Activated CD8-positive, alpha-beta memory T cell treated with anti-CD3 and anti-CD28 coated beads, Interleukin-2, amount 10 ng/mL, durations not matched to agents 7 days and 5 days (primary cell): ENCODE measurements at places on chromosomes 5 and 9.

DNA sequence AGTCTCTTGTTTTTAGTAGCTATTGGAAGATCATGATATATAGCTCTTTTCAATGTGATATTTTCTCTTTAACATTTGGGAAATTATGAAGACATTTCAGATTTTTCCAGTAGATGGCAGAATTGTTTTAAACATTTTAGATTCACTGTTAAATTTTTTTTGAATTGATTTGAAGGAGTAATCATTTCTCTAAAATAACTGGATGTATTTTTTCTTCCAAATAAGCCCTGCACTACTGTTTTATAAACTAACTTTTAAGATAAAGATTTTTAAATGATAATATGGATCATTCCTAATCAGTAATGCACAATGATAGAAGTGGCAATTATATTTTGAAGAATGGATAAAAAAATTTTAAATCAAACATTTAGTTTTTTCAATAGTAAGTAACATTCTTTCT, 14.2 kb downstream of the NDUFAF2 start:
- DNase-seq, result no peak

- no peak for DNase-seq
Measured at GRCh38 chr9:32350682-32351081, 33.8 kb upstream of the ACO1 start.

DNA sequence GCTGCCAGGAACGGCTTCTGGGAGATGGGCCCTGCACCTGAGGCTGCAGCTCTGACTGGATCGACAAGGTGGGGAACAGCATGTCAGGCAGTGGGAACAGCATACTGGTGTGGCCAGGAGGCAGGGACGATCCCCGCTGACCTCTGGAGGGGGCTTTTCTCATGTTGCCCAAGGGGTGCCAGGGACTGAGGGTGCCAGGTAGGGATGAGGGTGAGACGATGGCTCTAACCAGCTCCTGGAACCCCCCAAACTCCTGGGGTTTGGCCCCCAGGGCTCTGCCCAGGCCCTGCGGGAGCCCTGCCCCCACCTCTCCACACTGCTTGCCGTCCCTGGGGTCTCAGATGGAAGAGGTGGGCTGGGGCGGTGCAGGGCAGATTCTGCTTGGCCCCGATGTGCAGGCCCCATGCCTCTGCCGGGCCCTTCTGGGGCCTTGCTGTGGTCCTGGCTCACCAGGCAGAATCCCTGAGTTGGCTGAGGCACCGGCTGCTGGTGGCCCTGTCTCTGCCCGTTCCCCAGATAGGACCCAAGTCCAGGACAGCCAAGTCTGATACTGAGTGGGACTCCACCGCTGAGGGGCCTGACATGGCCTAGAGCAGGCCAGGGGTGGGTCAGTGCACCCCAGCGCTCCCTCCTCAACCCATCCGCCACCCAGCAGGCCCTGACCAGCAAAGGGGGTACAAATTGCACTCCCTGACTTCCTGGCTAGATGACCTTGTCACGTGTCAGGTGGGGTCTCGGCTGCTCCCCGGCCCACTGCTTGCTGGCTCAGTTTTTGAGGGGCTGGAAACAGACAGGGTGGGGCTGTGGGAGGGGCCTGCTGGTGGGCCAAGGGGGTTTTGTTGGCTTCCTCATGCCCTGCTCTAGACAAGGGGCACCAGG, 28.4 kb upstream of the RNF130 start:
- DNase-seq, result no peak

DNA sequence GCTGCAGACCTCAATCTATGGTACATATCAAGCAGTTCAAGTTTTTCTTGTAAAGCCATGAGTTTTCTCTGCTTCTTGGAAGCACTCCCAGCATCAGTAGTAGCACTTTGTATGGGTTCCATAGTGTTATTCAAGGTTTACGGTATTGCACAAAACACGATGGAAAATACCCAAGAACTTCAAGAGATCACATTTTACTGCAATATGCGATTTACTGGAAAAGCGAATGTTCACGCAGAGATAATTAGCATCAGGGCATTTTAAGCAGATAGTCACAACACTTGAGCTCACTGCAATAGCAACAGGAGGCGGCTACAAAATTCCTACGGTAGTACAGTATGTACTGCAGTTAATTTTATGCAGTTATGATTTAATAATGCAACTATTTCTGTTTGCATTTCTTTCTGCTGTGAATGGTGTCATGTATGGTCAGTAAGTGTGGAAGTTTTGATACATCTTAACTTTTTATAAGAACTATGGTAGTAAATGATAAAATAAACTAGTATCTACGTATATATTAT, 200.8 kb downstream of the SMARCA2 start:
- no peak for DNase-seq

- DNase-seq, result no peak
Measured at GRCh38 chr5:21154526-21154925, 1166.5 kb upstream of the CDH18 start.

- DNase-seq, result peak; percentile 63
Measured at GRCh38 chr5:129771058-129771838, 23.4 kb downstream of the MINAR2 start.

- DNase-seq, result no peak
Measured at GRCh38 chr9:6646293-6646636, 736 bp upstream of the GLDC start.

- no peak for DNase-seq
Measured at GRCh38 chr9:120729791-120730241, 15.5 kb upstream of the MEGF9 start.

DNA sequence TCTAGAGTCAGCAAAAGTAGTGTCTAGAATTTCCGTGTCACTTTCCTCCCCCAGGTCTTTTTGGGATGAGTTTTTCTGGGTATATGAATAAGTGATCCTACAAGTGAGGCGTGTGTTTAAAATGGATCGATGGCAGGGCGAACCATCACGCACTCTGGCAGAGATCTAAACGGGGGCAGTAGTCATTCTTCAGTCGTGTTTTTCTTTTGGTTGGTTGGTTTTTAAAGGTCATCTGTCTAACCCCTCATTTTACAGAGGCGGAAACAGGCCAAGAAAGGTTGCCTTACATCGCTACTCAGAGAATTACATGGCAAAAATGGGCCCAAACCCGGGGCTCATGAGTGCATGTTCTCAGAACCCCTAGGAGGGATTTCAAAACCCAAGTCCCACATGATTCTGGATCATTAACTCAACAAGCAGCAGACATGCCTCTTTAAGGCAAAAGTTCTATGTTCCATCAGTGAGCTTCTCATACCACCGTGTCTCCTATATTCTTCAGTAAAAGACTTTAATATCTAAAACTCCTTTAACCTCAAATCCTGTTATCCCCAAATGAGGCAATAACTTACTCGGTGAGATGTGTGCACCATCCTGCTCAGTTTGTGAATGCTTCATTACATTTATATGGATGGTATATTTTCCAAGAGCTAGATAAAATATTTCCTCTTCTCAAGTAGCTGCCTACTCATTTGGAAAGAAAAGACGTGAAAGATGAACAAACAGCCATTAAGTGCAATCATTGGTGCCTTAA, 145.8 kb downstream of the AOPEP start:
- no peak for DNase-seq

- DNase-seq, result no peak
Measured at GRCh38 chr5:140806834-140807775, at the start of gene PCDHA4. Gene PCDHA4, plus strand, starts transcription at chr5:140807068.

- no peak for DNase-seq
Measured at GRCh38 chr5:167579693-167580055, 711.8 kb upstream of the WWC1 start.

DNA sequence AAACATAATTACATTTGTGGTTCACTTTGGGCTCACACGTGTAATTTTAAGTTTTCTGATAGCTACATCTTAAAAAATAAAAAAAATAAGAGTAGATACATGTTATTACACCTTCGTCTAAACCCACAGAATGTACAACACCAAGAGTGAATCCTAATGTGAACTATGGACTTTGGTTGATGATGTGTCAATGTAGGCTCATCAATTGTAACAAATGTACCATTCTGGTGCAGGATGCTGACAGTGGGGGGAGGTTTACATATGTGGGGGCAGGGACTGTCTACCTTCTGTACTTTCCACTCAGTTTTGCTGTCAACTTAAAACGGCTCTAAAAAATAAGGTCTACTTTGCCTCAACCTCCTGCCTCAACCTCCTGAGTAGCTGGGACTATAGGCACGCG, 2.5 kb upstream of the RECK start:
- DNase-seq, result no peak

- no peak for DNase-seq
Measured at GRCh38 chr5:93677359-93677891, 64.0 kb downstream of the POU5F2 start.

DNA sequence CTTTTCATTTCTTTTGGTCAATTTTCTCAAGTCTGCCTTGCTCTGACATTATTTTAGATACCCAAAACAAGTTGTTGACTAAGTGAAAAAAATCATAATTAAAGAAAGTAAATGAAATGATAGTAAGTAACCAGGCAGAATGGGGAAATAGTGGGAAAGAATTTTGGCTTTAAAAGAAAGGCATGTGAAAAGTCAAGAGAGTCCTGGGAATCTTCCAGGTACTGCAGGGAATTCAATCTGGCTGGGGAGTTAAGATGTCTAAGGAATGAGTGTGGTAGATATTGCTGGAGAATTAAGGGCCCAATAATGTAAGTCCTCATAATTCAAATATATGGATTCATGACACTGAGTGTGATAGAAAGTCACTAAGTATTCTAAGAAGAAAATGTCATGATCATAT, 123.1 kb upstream of the PAPPA start:
- DNase-seq, result no peak

GRCh38 chr9:131335368-131335755, 45.8 kb downstream of the PLPP7 start:
- DNase-seq, result no peak

DNA sequence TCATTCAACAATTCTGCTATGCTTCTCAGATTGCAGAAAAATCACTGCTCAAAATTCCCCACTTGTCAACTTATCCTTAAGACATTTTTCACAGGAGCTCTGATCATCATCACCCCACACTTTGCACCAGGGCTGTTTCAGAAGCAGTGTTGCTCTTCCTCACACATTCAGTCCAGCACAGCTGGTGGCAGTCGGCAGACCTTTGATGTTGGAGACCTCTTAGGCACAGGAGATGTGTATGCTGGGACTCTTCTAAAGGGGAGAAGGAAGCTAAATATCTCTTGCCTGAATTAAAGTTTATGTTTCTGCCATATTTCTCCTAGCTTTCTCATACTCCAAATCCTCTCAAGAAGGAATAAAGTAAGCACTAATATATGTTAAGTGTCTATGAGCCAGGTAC, 44.8 kb upstream of the SSBP2 start:
- DNase-seq, result no peak

GRCh38 chr5:57805732-57806131, 323.1 kb upstream of the ACTBL2 start:
- DNase-seq, result no peak

GRCh38 chr5:151284392-151284967, 19.1 kb downstream of the SLC36A3 start:
- DNase-seq, result no peak

- no peak for DNase-seq
Measured at GRCh38 chr9:120694559-120694958, 19.7 kb downstream of the MEGF9 start.

GRCh38 chr5:55188656-55189540, 15.9 kb upstream of the CDC20B start:
- no peak for DNase-seq

- DNase-seq, result no peak
Measured at GRCh38 chr9:99114049-99114440, 9.1 kb downstream of the TGFBR1 start.

- no peak for DNase-seq
Measured at GRCh38 chr5:92514896-92515295, 1066.1 kb downstream of the NR2F1-AS1 start.

GRCh38 chr9:74066605-74067004, 430.5 kb upstream of the RORB start:
- DNase-seq, result no peak

GRCh38 chr5:142181096-142181495, 72.5 kb downstream of the NDFIP1 start:
- no peak for DNase-seq

DNA sequence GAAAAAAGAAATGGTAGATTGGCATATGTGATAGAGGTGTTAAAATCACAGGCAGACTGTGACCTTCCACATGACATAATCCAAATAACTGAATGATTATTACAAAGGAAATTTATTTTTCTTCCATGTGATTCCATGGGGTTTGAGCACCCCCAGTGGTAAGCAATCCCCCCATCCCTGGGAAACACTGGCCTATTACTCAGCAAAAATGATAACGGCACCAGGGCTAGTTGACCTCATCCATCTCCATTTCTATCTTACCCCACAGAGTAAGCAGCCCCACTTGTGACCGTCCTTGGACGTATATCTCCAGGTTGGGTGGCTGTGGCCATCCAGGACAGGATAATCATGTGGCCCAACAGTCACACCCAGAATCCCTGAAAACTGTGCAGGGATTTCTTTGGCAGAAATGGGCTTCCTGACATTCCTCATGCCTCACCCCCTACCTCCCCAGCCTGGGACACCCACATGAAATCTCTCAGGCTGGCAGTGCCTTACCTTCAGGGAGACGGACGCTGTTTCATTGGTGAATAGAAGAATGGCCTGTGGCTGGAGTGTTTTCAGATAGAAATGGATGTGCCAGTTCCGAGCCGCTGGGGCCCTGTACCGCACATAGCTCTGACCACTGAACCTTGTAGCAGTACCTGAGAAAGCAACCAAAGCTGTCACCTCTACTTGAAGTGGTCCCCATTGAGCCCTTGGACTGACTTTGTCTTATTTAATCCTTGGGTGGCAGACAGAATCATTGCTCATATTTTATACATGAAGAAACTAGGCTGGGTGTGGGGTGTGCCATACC, 69.9 kb downstream of the SLC36A1 start:
- no peak for DNase-seq

- no peak for DNase-seq
Measured at GRCh38 chr5:78974601-78975000, 10.5 kb downstream of the ARSB start.
